ENCODE measurements at places on chromosomes 12 and 14. TPM values are rescaled to one million over a fixed set of nuclear protein-coding genes. Genes with fewer than 3 reads are reported as not detected.

Gene PAPLN
- total RNA-seq: 2.9 TPM

- H3K36me3 ChIP-seq: no peaks in the 10 kb centered on the region
- H3K4me1 ChIP-seq: no peaks in the 10 kb centered on the region
- no peak for DNase-seq
- peaks cover 1% of the 10 kb centered on the region for H3K27me3 ChIP-seq
- no peak overlapping the region for H3K27ac ChIP-seq
- no peak overlapping the region for H3K4me3 ChIP-seq
Observed at GRCh38 chr12:13186302-13186701, 10.2 kb upstream of the EMP1 start.

- no peaks in the 10 kb centered on the region for H3K36me3 ChIP-seq
- H3K4me3 ChIP-seq: no peak overlapping the region
- H3K27ac ChIP-seq: no peak overlapping the region
- DNase-seq: no peak
- H3K27me3 ChIP-seq: no peaks in the 10 kb centered on the region
Observed at GRCh38 chr14:22847661-22848341, 11.4 kb downstream of the MMP14 start.

GRCh38 chr14:75578102-75578785, at the start of gene FLVCR2:
Gene FLVCR2 (plus strand): TSS chr14:75578620. CDS start chr14:75578973, 353 bp downstream.
- H3K27ac ChIP-seq: no peak within 1 kb of the TSS
- no peaks in the 10 kb centered on the region for H3K36me3 ChIP-seq
- 0 out of 2 replicates have a peak within 1 kb of the TSS, but pooled peaks have one; percentile 8 for H3K4me3 ChIP-seq

GRCh38 chr12:26651566-26652188, 181.3 kb downstream of the ITPR2 start:
- DNase-seq: peak; percentile 72
- H3K27me3 ChIP-seq: no peaks in the 10 kb centered on the region
- no peaks in the 10 kb centered on the region for H3K4me1 ChIP-seq
- no peak overlapping the region for H3K27ac ChIP-seq
- H3K36me3 ChIP-seq: no peaks in the 10 kb centered on the region

DNA sequence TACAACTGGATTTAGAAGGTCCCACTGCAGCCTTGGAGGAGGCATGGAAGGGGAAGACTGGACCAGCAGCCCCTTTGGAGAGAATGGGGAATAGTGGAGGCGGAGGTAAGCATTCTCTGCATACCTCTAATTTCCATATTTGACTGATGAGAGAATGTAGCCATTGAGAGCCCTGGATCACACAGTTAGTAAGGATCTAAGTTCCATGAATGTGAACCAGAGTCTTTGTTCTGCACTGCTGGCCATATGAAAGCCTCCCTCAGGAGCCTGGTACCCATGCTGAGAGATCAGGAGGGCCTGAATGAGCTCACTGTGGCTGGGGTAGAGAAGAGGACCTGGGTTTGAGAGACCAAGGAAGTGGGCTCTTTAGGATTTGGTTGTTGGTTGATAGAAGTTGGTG, 192.1 kb downstream of the TMEM132C start:
- no peak for DNase-seq
- H3K4me3 ChIP-seq: no peak overlapping the region
- peaks cover 5% of the 10 kb centered on the region for H3K27me3 ChIP-seq

GRCh38 chr12:51951843-51952722, 584 bp downstream of the ACVR1B start:
- no peak for DNase-seq
- peaks cover 4% of the 10 kb centered on the region for H3K27me3 ChIP-seq
- no peaks in the 10 kb centered on the region for H3K36me3 ChIP-seq
- H3K4me3 ChIP-seq: peak overlapping the region; percentile 76

GRCh38 chr12:104910196-104910840, 47.8 kb downstream of the SLC41A2 start:
- H3K36me3 ChIP-seq: no peaks in the 10 kb centered on the region
- H3K27me3 ChIP-seq: peaks cover 10% of the 10 kb centered on the region
- H3K27ac ChIP-seq: no peak overlapping the region
- H3K4me3 ChIP-seq: no peak overlapping the region
- no peak for DNase-seq

GRCh38 chr12:51905471-51906429, 1.6 kb upstream of the ACVRL1 start:
- DNase-seq: peak; percentile 92
- peak overlapping the region; percentile 90 for H3K27ac ChIP-seq
- no peaks in the 10 kb centered on the region for H3K36me3 ChIP-seq

DNA sequence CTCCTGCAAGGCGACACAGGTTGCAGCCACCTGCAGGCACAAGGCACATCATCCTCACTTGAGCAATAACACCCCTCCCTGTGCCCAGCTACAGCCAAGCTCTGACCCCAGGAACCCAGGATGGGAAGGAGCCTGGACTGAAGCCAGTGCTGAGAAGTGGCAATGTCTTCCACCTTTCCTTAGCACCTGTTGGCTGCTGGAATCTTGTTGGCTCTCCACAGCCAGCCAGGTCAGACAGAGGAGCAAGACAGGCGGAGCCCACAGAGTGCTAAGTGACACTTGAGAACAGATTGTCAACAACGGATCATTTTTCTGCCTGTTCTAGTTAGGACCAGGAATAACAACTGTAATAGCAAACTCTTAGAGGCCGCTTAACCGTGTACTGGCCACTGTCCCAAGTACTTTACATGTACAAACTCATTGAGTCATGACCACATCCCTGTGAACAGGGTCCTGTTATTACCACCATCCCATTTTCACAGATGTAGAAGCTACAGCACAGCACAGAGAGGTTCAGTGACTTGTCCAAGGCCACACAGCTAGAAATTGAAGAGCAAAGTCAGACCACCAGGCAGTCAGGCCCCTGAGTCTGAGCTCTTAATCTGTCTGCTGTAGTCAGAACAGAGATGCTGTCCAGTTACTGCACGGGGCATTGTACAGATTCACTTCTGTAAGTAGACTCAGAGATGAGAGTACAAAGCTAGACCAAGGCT, 45.6 kb downstream of the RNFT2 start:
- peaks cover 25% of the 10 kb centered on the region for H3K36me3 ChIP-seq
- H3K27me3 ChIP-seq: no peaks in the 10 kb centered on the region

DNA sequence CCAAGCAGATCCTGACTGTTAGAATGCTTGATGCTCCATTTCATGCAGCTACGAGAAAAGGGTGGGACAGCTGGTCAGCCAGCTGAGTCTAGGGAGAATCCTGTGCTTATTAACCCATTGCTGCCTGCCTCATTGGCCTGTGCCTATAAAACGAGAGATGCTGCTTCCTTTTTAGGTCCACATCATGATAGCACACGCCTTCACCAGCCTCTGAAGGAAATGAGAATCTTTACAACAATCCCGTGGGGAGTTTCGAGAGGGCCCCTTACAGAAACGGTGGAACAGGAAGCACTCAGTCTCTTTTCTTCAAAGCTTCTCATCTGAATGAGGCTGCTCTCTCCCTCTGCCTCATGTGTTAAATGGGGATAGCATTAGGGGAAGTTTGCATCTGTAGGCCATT, 147.3 kb upstream of the RFLNA start:
- peaks cover 44% of the 10 kb centered on the region for H3K27me3 ChIP-seq
- no peak overlapping the region for H3K4me3 ChIP-seq
- DNase-seq: no peak
- H3K27ac ChIP-seq: no peak overlapping the region
- no peaks in the 10 kb centered on the region for H3K4me1 ChIP-seq

All from K562 (cell line).